ENCODE measurements at places on chromosomes 7 and 10.

- no peak for DNase-seq
These were observed 59.2 kb downstream of the OR13A1 start for GRCh38 chr10:45256246-45256645.

- DNase-seq, result no peak
These were observed 14.1 kb downstream of the BMPR1A start for GRCh38 chr10:86770412-86770960.

GRCh38 chr10:42888504-42889095 is 106.0 kb downstream of the BMS1 start:
- DNase-seq, result no peak

DNA sequence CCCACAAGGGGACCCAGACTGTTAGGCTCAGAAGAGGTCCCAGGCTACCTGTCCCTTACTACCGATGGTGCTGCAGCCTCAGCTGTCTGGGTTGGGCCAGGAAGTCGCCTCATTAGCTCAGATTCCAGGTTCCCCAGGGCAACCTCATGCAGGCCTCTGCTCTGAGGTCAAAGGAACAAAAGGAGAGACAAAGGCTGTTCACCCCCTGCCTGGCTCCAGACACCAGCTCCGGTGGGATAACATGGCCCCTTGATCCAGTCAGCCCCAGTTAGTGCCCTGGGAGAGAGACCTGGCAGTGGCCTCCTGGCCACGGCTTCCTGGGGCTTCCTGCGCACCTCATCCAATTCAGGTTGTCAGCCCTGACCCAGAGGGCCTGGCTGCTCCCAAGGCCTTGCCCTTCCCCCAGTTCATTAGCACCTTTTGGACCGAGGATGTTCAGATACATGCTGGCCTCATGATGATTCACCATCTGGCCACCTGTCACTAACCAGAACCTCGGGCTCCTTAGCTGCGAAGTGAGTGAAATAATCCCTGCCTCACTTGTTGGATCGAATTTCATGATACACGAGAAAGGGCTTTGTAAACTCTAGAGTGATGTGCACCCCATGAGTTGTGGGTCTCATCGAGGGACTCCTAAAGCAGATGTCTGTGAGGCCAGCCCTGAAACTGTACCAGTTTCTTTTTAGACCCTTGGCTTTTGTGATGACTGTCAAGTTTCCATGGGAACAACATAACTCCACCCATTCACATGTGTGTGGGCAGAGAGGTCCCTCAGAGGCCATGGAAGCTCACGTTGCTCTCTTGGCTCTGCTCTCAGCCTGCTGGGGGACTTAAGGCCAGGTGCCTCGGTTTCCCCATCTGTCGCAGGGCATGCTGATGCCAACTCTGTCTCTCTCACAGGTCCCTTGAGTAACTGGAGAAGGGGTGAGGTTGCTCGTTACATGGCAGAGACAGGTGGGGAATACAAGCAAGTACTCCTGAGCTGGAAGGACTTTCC is 79.5 kb upstream of the PCBD1 start:
- DNase-seq, result no peak

DNA sequence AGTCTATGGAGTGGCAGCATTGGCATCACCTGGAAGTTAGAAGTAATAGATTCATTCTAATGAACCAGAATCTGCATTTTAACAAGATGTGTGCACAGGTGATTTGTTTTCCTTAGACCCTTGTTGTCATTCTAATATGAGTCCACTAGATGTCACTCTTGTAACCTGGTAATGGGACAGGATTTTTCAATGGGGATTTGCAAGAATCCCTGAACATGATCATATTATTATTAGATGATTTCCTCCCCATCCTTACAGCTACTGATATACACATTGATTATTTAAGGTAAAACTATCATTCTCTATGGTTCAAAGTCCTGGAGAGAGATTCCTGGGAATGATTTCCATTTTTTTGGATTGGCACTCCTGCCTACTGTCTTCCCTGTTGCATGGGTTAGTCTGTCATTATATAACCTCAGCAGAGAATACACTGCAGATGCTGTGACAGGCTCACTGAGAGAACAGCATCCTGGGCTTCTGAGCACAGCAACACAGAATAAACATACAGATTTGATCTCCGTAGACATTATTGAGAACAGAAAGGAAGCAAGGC is 194.9 kb downstream of the SUGCT start:
- no peak for DNase-seq

- DNase-seq, result no peak
These were observed 152.5 kb downstream of the AKR1D1 start for GRCh38 chr7:138228769-138229168.

GRCh38 chr7:20304366-20304765 is 26.3 kb upstream of the ITGB8 start:
- no peak for DNase-seq
